ENCODE measurements at places on chromosomes 16 and 17.

DNA sequence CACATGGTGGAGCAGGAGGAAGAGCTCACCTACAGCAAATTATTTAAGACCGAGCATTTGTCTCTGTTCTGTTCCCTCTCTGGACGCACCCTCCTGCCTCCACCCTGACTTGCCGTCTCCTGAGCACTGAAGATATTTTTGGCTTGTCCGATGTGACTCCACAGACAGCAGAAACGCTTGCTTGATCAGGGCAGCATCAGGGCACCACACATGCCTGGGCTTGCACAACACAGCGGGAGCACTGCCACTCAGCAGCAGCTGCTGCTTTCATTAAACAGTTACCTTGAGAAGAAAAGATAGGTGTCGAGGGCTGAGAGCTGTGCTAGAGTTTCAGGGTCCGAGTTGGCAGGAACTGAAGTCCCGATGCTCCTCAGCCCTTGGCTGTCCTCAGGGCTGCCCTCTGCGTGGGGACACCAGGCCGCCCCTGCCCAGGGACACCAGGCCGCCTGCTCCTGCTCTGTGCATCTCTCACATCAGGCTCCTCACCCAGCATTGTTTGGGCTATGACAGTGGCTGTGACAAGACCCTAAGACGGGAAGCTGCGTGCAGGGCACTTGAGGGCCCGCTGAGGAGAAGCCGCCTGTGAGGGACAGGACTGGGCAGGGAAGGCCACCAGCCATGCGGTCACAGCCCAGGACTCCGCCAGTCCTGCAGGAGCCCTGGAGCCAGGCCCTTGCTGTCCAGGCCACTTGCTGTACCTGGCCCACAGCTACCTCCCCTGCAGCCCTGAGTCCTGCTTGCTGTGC, 21.3 kb upstream of the CDH15 start:
- no peak for DNase-seq

- no peak for DNase-seq
These were observed 13.5 kb upstream of the ASGR2 start for GRCh38 chr17:7128160-7128559.

DNA sequence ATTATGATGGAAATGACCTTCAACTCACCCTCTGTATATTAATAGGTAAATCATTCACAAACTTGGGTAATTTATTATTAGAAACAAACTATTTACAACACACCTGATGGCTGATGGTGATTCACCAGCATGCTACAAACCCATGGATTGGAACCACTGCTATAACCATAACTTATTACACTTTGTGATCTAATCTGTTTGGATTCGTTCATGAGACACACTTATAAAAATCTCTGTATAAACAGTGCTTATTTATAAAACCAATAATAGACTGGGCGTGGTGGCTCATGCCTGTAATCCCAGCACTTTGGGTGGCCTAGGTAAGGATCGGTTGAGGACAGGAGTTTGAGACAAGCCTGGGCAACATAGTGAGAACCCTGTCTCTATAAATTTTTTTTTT, 16.0 kb downstream of the SMIM36 start:
- no peak for DNase-seq

- no peak for DNase-seq
These were observed 108.7 kb upstream of the NACA2 start for GRCh38 chr17:61699694-61700093.

DNA sequence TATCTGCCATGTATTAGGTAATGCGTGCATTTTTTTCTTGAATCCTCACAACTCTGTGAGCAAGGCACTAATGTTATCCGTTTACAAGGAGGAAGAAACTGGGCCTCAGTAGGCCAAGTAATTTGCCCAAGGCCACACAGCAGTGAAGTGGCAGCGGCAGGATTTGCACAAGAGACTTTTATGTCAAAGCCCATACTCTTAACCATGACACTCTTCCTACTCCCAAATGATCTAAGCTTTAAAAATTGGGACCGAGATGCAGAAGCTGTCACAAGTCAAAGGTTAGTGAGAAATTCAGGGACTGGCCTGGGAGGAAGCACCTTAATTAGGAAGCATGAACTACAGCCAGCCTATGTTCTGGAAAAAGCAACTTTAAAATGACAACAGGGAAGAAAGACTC, 10.7 kb downstream of the MAP3K14 start:
- DNase-seq = no peak

GRCh38 chr16:22272870-22273650, 24.1 kb upstream of the POLR3E start:
- DNase-seq = no peak

DNA sequence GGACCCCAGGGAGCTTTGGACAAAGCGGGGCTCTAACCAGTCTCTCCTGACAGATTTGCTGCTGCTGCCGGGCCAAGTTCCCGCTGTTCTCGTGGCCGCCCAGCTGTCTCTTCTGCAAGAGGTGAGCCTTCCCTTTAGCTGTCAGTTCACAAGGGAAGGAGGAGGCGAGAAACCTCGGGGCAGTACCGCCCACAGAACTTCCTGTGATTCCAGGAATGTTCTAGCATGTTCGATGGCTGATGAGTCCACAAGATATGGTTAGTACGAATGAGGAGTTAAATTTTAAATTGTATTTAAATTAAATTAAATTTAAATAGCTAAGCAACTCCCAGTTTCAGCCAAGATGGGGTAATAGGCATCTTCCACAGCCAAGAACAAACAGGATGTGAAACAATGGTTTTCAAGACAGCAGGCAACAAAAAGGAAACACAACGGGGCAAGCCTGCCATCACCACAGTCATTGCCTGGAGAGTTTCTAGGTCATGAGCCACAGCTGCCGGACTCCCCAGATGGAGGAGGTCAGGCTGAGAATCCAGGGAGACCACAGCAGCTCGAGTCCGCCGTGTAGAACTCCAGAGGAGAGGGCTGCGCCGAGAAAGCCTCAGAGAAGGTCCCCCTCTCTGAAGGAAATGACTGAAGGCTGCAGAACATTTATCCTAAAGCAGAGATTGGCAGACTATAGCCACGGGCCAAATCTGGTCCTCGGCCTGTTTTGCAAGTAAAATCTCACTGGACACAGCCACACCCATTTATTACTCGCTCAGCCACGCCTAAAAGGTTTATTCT, 9.5 kb upstream of the TCF25 start:
- DNase-seq = no peak

- DNase-seq = no peak
These were observed 13.4 kb upstream of the TAC4 start for GRCh38 chr17:49861150-49861884.

GRCh38 chr17:1137465-1137894, 42.3 kb downstream of the ABR start:
- no peak for DNase-seq

DNA sequence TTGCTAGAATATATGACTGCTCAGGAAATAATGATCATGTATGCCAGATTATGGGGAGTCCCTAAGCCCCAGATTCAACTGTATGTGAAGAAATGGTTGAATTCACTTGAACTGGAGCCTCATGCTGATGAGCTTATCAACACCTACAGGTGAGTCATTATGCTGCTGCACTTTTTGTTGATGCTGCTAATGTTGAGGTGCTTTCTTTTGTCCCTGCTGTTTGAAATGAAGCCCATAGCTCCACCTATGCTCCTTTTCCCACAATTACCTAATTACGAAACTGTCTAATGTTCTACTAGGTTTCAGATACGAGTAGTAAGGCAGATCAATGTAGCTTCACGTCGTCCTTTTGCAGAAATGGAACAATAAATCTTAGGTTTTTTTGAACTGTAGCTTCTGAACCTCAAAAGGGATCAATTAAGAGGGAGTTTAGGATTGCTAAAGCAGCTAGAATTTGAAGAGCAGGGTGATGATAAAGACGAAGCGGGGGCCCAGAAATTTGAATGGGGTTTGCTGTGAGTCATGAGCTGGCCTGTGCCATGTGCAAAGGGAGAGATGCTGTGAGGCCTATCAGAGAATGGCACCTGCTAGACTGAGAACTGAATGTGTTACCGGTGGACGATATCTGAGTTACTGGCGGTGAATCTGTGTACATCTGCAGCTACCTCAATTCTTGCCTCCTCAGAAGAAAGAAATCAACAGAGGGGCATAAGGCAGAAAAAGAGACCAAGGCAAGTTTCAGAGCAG, 6.1 kb upstream of the UQCRC2 start:
- no peak for DNase-seq

DNA sequence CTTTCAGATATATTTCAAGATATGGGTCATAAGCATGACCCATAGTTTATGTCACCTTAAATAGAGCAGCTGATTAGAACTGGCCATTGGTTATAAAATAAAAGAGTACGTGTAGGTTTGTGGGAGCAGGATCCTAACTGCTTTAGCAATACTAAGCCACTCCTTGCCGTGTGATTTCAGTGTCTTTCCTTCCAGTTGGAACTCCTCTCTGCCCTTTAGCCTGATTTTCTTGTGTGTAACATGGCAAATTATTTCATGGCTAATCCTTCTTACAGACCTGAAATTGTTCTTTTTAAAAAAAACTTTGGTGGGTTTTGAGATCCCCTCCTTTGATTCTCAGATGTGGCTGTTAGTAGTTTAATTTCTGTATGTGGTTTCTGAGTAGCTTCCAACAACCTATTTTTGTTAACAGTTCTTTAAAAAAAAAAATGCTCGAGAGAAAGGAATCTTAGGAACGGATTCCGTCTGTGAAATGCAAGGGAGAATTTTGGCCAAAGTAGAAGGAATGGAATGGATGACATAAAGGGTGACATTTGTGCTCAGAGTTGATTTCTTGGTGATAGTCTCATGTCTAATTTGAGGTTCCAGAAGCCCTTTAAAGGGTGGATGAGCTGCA, 39.9 kb downstream of the DHRS7B start:
- DNase-seq = peak; percentile 38

- no peak for DNase-seq
These were observed 109.9 kb downstream of the PHKB start for GRCh38 chr16:47571049-47571448.

DNA sequence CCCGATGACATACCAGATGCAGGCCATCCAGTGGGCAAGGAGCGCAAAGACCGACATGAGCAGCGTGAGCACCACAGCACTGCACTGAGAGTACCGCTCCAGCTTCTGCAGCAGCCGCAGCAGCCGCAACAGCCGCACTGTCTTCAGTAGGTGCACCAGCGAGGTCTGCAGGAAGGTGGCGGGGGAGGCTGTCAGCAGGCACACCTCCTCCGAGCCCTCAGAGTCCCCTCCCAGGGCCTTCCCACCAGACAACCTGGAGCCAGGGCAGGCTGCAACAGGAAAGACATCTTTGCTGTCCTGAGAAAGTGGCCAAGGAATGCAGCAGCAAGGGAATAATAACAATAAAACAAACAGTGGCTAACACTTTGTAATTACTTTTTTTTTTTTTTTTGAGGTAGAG, 9.1 kb downstream of the KCNH4 start:
- DNase-seq = no peak

DNA sequence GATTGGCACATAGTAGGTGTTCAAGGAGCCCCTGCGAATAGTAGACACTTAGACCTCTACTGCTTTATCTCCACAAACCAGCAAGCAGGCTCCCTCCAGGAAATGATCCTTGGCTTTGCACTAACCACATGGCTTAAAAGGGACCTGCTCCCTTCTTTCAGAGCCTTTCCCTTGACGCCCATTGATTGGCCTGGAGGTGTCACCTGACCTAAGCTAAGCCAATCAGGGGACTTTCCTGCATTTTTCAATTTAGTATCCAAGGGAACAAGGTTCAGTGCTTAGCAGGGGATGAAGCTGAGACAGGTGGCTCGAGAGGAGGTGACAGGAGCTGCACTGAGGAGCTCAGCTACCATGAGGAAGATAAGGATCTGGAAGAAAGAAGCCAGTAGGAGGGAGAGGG, 52.8 kb downstream of the CLEC19A start:
- no peak for DNase-seq

- DNase-seq = no peak
These were observed 205.5 kb upstream of the CNTNAP4 start for GRCh38 chr16:76071690-76072089.

DNA sequence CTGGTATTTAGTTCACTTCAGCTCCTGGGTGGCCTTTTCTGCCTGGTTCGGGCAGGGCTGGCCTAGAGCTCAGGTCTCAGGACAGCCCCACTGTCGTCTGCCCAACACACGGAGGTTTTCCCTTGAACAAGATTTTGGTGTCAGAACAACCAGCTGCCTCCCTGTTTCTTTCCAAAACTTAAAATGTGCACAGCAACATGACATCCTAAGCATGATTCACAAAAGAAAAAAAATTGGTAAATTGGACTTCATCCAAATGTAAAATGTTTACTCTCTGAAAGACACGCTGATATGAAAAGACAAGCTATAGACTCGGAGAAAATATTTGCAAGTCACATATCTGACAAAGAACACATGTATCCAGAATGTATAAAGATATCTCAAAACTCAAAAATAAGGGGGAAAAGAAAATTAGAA, 197.8 kb upstream of the CHMP6 start:
- DNase-seq = no peak

- DNase-seq = no peak
These were observed 20.3 kb downstream of the PITPNM3 start for GRCh38 chr17:6536053-6536452.

All from fibroblast of skin of left quadriceps (primary cell).